NCI-H187 (cell line): ENCODE measurements at places on chromosomes 11 and 22.

- no peak for DNase-seq
Measured at GRCh38 chr11:12184699-12185098, 74.3 kb downstream of the MICAL2 start.

DNA sequence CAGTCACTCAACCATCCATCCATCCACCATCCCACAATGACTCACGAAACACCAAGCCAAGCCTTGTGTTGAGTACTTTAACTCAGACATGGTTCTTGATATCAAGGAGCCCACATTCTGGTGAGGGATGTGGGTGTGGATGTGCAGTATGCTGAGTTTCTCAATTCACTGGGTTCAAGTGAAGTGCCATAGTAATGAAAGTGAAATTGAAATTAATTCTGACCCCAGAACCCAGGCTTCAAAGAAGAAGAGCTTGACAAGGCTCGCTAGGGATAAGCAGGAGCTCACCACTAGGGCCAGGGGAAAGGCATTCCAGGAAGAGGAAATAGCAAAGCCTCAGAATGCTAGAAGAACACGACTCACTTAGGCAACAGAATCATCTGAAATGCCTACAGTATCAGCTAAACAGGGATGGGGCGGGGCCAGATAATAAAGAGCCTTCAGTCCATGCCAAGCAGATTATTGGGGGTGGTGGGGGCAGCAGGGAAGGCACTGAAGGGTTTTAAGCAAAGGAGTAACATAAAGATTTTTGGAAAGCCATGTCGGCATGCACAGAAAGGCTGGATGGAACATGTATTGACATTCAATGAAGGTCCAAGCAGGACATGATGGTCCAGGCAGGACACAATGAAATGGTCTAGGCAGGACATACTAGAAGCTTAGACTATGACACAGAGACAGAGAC, 37.2 kb downstream of the RTL6 start:
- no peak for DNase-seq

DNA sequence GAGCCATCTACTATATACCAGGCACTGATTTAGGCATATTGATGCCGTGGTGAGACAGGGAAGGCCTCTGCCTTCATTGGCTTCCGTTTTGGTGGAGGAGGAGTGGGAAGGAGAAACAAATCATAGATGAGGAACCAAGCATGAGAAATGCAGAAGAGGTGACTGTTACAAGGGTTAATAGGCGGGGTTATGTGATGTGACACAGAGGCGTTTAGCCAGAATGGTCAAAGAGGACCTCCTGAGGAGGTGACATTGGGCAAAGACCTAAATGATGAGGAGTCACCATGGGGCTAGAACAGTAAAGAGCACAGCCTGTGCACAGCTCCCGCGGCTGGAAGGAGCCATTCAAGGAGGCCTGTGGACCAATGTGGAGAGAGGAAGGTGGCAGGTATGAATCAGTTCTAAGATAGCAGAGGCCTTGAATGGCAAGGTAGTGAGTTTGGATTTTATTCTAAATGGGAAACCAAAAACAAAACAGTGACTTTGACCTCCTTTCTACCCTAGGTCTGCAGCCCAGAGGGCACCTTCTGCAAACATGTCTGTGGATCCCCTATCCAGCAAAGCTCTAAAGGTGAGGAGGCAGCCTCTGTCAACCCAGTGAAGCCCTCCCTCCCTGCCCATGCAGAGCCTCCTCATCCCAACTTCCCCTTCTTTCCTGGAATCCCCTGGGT, 11.7 kb downstream of the MAFF start:
- no peak for DNase-seq

DNA sequence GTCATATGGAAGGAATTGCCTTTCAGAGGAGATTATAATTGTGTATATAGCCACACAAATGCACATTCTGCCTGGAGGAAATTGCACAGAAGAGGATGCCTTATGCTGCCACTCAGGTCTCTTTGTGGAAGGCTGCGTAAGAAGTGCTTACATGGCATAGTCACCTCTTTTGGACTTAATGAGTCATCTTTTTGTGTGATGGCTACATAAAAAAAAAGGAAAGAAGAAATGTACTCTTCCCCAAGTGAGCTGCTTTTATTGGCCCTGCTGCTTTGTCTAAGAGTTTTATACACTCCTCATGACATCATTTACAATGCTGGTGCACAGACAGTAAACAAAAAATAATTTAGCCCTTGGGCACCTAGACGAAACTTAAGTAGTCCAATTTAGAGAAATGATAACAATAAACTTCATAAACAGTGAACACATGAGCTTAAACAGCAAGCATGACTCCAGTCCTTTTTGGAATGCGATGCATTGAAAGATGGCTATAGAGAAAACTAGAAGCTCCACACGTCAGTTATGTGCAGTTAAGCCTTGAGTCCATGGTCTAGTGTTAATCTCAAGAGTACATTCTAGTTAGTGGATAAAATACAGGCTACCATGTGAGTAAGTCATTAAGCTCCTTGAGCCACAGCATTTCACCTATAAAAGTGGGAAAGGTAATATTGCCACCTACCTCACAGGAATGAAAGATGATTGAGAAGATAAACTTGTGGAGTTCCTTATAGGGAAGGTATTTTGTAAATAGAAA, 12.0 kb downstream of the CSTPP1 start:
- no peak for DNase-seq

DNA sequence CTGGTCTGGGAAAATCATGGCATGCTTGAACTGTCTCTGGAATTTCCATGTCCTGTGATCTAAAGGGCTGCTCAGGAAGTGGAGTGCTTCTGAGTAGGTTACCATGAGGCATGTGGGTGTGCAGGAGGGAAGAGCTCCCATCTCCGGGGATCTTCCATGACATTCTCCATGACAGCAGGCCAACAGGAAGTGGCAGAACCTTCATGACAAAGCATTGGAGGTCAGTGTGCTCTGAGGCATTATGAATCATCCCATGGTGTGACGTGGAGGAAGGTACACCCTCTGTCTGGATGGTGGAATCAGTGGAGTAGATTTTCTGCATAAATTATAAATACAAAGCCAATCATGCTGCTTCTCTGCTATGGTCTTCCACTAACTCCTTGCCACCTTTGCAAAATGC, 139.6 kb upstream of the E2F8 start:
- no peak for DNase-seq

DNA sequence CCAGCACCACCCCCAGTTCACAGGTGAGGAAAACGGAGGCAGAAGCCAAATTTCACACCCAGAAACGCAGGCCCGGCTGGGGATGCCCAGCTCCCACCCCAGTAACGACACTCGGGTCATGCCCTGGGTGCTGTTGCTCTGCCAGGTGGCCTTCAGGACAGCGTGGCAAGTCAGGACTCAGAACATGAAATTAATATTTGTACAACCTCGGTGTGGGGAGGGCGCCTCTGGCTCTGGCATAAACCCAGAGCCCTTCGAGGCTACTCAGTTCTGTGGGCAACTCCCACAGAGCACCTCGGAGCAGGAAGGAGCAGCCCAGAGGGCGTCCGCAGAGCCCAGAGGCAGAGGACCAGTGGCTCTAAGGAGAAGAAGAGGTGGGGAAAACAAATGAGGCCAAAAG, 71.6 kb downstream of the CELSR1 start:
- DNase-seq: no peak

DNA sequence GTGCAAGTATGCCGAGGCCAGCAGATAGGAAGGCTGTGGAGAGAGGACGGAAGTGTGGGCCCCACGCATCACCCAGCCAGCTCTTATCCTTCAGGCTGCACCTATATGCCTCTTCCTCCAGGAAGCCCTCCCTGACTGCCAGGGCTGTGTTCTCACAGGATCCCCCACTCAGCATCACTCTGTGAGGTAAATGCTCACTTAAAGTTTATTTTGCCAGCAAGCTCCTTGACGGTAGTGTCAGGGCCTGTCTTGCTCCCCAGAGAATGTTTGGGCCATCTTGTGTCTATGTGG, 4.4 kb downstream of the TBX10 start:
- DNase-seq: no peak

DNA sequence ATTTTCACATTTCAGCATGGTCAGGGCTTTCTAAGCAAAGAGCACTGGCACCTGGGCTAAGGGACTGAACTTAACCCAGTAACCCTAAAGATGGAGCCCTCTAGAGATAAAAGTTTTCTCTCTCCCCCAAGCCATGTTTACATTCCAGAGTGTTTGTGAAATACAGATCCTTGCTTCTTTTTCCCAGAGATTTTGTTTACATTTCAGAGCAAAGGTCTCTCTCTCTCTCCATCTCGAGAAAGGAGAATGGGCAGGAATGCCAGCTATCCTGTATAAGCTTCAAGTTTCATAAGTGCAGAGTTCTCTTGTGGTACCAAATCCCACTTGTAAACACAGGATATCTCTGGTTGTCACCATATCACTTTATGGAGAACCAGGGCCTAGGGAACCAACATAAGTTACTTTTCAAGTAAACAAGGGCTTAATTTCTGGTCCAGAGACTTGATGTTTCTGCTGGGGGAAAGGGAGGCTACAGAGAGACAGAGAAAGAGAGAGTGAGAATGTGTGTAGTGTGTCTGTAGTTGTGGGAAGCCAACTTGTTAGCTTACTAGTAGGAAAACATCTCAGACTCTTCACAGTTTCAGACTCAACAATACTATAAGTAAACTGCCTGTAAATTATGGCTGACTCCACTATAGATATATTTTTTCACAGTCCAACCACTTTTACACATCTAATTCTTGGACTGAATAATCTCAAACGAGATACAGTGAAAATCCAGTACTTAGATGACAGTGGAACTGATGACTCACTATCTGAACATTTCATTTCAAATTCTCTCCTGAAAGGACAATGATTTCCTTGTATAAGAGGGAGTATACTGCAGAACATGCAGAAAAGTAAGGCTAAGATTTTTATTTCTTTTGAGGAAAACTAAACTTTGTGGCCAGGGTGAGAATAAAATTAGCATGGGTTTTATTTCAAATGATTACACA, 76.2 kb downstream of the ARHGAP32 start:
- DNase-seq: no peak

DNA sequence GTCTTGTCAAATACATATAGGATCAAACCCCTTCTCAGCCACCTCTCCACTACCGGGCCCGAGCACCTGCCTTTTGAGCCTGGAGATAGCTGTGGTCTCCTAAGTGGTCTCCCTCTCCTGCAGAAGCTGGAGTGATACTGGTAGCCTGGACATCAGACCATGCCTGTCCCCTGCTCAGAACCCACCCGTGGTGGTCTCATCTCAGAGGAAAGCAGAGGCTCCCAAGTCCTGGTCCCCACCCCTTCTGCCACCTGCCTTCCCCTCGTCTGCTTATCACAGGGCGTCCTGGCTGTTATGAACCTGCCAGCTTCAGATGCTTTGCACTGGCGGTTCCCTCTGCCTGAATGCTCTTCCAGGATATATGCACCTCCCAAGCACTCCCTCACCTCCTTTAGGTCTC, 50.5 kb upstream of the EIF3D start:
- no peak for DNase-seq

GRCh38 chr22:46592390-46592872, 27.8 kb upstream of the GRAMD4 start:
- no peak for DNase-seq

GRCh38 chr22:32987081-32987631, 71.0 kb downstream of the SYN3 start:
- DNase-seq: no peak

DNA sequence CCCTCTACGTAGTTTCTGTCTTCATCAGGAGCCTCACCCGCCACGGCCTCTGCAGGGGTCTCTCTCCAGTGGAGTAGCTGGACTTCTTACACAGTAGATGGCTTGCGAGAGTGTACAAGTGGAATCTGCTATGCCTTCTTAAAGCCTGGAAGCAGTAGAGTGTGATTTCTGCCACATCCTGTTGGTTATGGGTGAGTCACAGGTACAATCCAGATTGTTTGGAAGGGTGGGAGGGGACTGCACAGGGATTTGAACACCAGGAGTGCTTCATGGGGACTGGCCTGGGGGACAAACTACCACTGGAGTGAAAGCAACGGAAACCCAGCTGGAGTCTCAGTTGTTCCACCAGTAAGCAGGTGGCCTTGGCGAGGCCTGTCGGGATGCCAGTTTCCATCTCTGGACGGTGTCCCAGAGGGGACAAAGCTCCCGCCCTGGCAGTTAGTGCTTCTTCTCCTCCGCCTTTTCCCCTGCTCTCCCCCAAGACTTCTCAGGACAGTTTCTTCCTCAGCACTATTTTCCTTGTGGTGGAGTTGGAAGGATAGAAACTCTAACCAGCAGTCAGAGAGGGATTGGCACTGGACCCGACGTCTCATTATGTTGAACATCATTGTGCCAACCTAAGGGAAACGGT, 85.0 kb upstream of the RCN1 start:
- DNase-seq: no peak

GRCh38 chr22:49509016-49509415, 318.7 kb downstream of the BRD1 start:
- no peak for DNase-seq

GRCh38 chr11:131370090-131370751, at the start of gene NTM:
Gene NTM (plus strand): TSS chr11:131370615.
- no peak for DNase-seq

- DNase-seq: no peak
Measured at GRCh38 chr22:41204066-41204465, 1.0 kb upstream of the L3MBTL2 start.

DNA sequence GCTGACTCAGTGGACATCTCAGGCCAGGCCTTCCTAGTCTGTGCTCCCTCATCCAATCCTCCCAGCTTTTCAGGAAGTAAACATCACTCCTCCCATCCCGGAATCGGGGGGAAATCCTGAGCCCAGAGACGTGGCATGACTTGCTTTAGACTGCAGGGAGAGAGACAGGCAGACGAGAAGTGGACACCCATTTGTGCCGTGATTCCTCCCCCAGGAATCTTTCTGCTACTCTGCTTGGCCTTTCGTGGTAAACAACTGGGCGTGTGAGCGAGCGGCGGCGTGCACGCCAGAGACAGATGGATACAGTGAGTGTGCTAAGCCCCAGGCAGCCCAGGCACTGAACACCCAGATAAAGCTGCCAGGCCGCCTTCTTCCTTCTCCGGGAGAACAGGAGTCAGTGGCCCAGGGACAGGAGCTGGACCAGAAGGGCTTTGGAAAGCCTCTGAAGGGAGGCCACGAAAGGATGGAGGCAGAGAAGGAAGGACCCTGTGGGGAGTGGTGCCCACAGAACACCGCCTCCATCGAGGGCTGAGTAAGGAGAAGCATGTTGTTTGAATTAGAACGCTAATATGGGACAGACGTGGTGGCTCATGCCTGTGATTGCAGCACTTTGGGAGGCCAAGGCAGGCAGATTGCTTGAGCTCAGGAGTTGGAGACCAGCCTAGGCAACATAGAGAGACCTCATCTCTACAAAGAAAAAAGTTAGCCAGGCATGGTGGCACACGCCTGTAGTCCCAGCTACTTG, 53.0 kb upstream of the PRR5 start:
- no peak for DNase-seq

DNA sequence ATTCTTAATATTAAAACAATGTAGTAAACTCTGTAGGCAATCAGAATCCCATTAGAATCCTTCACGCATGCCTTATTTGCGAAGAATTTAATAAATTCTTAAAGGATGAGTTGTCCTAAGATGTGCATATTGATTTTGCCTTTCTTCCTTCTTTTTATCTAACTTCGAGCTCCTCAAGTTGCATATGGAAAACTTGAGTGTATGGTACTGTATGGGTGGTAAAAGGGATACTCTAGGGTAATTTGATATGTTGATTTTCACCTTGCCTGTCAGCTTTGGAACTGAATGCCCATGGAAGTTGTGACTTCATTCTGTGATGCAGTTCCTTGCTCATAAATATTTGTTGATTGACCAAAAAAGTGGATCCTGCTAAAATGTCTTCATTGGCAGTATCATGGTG, 193.8 kb downstream of the DDX10 start:
- no peak for DNase-seq
